ENCODE measurements at places on chromosomes 13 and 19. TPM values are rescaled to one million over a fixed set of nuclear protein-coding genes. Genes with fewer than 3 reads are reported as not detected.

Gene PNMA8C
- polyA plus RNA-seq, result not detected

Gene ACER1
- not detected for polyA plus RNA-seq

Gene CALR3
- polyA plus RNA-seq, result 0.31 TPM

Gene CAPNS1
- 141 TPM for polyA plus RNA-seq

Gene MTMR6
- polyA plus RNA-seq, result 25.1 TPM

Gene ZNF208
- polyA plus RNA-seq, result 0.06 TPM

Gene ZNF506
- 7.8 TPM for polyA plus RNA-seq

- DNase-seq, result no peak
Measured at GRCh38 chr13:44662515-44662914, 86.4 kb upstream of the TSC22D1 start.

DNA sequence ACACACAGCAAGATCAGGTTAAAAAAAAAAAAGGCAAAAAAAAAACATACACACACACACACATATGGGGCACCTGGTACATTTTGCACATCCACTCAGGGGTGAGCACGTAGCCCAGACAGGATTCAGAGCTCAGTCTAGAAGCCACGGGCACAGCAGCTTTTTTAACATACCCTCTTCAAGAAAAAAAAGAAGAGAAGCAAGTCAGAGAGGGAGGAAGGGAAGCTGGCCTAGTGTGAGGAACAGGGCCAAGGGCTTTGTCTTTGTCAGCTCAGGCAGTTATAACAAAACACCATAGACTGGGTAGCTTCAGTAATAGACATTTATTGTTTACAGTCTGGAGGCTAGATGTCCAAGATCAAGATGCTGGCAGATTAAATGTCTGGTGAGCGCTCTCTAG lies 2.3 kb upstream of the TPM4 start:
- no peak for DNase-seq

DNA sequence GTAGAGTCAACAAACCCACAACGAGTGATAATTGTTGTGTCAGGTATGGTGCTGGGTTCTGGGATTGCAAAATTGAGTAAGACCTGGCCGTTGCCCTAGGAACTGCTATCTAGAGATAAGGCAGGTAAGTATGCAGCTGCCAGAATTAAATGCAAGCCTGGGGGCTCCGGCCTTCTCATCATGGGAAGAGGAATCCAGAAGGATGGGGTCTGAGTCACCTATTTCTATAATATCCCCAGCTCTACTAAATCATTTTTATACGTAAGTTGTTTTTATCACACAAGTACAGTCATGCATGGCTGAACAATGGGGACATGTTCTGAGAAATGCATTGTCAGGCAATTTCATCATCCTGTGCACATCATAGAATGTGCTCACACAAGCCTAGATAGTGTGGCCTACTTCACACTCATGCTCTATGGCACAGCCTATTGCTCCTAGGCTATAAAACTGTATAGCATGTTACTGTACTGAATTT lies 203.0 kb downstream of the KLF5 start:
- DNase-seq, result no peak

DNA sequence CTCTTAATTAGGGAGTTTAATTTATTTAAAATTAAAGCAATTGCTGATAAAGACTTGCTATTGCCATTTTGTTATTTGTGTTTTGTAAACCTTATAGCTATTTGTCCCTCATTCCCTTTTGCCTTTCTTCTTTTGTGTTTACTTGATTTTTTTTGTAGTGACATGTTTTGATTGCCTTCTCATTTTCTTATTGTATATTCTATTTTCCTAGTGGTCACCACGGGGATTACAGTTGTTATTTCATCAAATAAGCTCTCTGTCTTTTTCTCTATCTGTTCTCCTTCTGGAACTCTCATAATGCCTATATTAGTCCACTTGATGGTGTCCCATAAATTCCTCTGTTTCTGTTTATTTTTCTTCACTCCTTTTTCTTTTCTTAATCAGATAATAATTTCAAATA lies 64.4 kb upstream of the FRY start:
- DNase-seq, result no peak

GRCh38 chr13:66489586-66489985 lies 740.5 kb downstream of the PCDH9 start:
- DNase-seq, result no peak

GRCh38 chr19:42281146-42281826 lies 12.2 kb downstream of the CIC start:
- DNase-seq, result no peak

GRCh38 chr13:37526710-37527473 lies 71.7 kb downstream of the POSTN start:
- no peak for DNase-seq

DNA sequence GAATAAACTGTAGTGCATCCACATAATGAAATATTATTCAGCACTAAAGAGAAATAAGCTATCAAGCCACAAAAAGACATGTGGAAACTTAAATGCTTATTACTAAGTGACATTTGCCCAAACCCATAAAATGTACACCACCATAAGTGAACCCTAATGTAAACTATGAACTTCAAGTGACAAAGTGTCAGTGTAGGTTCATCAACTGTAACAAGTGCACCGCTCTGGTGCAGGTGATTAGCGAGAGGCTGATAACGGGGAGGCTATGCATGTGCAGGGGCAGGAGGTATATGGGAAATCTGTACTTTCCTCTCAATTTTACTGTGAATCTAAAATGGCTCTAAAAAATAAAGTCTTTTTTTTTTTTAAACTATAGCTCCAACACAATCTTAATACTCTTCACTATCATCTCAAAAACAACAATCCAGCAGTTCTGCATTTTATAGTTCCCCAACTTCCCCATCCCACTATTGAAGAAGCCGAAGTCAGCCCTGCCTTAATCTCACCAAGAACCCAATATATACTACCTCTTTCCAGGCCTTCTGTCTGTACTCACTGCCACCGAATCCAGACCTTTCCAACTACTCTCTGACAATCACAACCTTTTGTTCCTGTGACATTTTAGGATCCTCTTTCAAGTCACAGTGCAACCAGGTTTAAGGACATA lies 22.6 kb downstream of the ELF1 start:
- no peak for DNase-seq

- no peak for DNase-seq
Measured at GRCh38 chr19:33621811-33622504, at the start of gene CHST8. TSS of gene CHST8 (plus strand) at chr19:33621953. CDS start at chr19:33689262, 67,309 bp downstream.

DNA sequence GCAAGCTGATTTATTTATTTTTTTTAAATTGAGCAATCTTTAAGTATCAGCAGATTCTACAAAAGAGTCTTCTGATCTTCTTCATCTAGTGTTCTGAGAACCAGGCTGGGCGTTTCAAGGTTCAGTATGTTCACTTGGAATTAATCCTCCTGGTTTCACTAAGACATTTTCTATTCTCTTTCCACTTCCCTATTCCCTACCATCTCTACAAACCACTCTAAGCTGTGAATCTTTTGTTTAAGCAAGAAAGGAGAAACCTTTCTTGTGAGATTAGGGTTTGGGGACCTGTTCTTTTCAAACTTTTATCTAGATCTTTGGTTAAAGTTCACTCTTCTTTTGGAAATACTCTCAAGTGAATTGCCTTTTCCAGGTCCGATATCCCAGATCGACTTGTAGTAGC lies 59.3 kb downstream of the URI1 start:
- DNase-seq, result no peak

- no peak for DNase-seq
Measured at GRCh38 chr19:41327576-41328156, 17.7 kb downstream of the CCDC97 start.

DNA sequence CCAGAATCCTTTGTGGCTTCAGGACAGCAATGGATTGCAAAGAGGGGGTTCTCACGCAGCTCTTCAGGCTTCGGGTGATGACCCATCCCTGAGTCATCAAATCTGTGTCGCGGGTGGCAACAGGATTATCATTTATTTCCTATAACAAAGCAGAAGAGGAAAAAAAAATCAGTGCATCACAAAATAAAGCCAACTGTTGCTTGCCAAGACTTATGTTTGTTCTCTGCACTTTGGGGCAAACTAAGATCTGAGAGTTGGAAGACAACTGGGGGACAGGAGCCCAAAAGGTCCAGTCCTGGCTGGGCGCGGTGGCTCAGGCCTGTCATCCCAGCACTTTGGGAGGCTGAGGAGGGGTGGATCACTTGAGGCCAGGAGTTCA lies 6.4 kb downstream of the GNA15 start:
- DNase-seq, result no peak

DNA sequence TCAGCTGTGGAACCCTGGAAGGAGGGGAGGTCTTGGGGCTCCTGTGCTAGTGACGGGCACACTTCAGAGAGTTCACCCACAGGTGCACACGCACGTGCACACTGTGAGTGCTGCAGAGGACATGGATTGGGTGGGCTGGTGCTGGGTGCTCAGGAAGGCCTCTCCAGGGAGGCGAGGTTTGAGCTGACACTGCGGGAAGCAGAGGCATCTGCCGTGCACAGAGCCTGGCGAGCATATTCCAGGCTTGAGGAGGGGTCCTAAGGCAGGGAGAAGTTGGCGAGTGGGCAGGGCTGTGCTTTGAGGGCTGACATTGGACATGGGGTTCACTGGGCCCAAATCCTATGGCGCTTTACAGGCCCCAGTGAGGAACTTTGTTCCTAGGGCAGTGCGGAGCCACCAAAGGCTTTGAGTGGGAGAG lies 25.6 kb downstream of the CCDC8 start:
- DNase-seq, result no peak

DNA sequence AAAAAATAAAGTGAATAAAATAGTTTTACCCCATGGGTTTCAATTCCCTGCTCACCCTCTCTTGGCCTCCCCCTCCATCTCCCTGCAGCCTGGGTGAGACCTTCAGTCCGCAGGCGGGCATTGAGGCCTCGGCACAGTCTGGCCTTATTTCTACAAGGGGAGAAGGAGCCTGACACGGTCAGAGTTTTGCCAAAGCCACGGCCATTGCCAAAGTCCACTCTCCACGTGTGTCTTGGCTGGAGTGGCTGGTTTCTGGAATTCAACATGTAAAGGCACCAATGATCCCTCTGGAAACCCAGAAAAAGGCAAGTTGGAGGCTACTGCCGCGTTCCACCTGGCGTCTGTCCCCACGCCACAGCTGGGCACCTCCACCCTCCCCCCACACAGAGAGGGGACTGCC lies 43.4 kb upstream of the SPACA7 start:
- no peak for DNase-seq

- no peak for DNase-seq
Measured at GRCh38 chr19:5372572-5373200, 32.1 kb upstream of the PTPRS start.

DNA sequence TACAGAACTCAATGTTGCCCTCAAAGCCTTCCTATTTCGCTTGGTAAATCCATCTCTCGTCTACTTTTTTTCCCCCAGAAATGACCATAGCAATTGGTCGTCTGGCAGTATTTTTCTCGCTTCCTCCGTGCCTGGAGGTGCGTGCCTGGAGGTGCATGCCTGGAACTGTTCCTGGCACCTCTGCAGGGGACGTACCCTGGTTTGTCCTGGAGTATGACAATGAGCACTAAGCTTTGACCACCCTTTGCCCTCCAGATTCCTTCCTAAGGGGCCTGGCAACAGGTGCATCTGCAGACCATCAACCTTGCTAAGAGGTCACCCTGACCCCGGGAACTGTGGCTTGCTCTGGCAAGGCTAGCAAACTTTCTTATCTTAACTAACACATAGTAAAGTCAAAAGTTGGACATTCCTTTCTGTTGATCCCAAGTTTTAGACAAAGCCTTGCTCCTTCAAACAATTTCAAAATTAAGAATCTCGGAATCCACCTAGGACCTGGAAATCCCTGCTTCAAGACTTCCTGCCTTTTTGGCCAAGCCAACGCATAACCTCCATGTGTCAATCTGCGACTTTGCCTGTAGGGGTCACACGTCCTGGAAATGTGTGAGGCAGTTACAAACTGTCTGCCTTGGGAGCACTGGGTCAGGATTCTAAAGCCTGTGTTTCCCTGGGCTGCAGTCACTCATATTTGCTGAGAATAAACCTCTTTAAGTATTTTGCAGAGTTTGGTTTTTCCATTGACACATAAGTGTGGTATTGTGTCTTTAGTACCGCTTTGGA lies 28.8 kb upstream of the TUBGCP3 start:
- no peak for DNase-seq

DNA sequence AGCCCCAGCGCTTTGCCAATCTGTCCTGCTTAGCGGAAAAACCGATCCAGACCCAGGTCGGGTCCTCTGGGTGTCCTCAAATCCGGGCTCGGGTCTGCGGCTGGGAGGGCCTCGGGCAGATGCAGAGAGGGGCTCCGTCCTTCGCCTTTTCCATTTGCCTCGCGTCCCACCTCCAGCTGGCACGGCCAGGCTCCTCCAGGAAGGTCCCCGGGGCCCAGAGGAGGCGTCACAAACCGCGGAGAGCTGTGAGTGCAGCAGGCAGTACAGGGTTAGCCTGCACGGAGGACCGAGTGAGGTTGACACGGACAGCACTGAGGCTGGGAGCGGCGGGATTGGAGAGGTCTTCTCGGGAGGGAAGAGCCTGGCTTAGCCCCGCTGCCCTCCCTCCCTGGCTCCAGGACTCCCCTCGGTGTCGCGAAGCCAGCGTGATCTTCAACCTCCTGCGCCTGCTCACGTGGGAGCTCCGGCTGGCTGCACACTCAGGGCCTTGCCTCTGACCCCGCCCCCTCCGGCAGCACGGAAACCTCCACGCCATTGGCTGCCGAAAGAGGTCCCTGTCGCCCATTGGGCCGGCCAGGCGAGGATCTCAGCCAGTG lies 2.8 kb upstream of the IFNL2 start:
- DNase-seq, result no peak

DNA sequence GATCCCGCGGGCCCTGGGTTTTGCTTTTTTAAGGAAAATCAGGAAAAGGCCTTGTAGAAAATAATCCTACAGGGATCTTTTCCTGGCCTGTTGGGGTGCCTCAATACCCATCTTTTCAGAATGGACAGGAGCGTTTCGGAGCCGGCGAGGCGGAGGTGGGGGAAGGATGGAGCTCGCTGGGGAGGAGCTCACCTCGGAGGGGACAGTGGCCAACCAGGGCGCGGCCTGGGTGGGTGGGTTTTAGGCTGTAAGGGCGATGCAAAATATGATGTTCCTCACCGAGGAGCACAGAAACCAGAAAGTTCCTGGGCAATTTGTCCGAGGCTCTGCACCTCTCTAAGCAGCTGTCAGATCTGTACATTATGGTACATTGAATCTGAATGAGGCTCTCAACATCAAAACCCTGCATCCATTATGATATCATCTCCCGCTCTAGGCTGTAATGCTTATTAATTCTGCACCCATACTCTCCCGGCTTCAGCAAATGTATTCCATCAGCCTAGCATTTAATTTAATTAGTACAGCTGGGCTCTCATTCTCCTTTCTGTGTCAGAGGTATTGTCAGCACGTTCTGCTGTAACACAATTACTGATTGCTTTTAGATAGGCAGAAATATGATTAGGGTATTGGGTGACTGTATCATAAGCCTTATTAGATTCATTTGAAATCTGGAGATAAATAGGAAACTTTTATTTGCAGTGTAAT lies 90.3 kb upstream of the SOX1 start:
- DNase-seq, result no peak

DNA sequence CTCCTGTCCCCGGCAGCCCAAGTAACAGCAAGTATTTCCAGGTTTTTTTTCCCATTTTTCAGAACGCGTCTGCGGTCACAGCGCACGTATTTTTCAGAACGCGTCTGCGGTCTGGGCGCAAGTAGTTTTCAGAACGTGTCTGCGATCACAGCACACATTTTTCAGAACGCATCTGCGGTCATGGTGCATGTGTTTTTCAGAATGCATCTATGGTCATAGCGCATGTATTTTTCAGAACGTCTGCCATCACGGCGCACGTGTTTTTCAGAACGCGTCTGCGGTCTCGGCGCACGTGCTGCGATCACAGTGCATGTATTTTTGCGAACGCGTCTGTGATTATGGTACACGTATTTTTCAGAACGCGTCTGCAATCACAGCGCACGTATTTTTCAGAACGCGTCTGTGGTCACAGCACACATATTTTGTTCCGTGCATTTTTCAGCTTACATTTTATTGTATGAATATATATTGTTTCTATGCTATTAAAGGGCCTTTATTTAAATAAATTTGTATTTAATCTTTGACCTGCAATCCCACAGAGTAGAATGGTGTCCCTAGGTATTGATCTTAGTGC lies 19.7 kb downstream of the ATP4B start:
- no peak for DNase-seq
